ENCODE measurements at places on chromosomes 1 and 21.

GRCh38 chr1:233268389-233269022 lies 27.0 kb downstream of the PCNX2 start:
- peak; percentile 31 for DNase-seq

- DNase-seq: no peak
Measured at GRCh38 chr1:196381544-196381943, 226.7 kb downstream of the KCNT2 start.

GRCh38 chr1:12594966-12595756 lies 22.8 kb downstream of the DHRS3 start:
- DNase-seq: no peak

DNA sequence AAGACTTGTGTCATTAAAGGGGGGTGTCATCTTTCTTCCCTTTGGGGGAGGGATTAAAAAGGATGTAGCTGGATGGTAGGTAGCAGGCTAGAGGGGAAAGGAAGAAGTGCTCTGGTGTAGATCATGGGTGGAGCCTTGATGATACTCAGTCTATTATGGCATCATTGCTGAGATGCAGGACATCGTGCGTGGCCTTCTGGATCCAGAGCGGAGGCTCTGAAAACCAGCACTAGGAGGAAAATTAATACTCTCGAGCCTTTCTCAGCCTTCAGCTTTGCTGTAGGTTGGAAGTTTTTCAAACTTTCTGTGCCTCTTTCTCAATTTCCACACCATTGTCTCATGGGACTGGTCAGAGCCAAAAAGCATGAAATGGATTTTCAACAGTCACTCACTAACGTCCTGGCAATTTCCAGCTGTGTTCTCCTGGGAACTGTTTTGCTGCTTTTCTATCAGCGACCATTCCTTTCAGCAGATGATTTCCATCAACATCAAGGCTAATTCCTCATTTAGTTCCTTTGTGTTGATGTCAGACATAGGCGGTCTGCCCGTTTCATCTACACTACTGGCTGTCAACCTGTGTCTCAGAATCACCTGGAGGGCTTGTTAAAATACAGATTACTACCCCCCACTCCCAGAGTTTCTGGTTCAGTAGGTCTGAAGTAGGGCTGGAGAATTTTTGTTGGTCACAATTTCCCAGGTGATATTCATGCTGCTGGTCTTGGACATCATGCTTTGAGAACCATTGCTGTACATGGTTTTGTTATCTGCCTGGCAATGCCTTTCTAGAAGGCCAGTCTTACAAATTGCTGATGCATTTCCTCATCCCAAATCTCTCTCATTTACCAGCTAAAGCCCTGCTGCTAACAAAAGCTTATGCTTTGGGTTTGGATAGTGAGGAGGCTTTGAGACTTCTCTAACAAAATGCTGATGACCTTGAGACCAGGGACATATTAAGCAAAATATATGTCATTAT lies 7.7 kb downstream of the CACNA1E start:
- no peak for DNase-seq

GRCh38 chr1:4060850-4061249 lies 160.8 kb upstream of the C1orf174 start:
- DNase-seq: no peak

DNA sequence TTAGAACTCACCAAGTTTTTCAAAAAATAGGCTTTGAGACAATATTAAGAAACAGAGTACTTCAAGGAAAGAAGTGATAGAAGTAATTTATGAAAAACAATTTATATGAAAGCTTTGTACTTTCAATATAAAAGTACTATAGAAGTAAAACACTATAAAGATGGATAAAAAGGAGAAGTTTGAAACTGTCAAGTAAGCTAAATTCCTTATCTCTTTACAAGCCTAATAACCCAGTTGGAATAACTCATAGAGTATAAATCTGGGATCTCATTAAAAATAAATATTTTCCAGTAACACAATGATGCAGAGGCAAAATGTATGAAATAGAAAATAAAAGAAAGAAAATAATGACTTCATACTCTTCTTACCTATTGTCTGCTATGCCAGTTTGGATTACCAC lies 232.5 kb downstream of the PDE4B start:
- DNase-seq: no peak

DNA sequence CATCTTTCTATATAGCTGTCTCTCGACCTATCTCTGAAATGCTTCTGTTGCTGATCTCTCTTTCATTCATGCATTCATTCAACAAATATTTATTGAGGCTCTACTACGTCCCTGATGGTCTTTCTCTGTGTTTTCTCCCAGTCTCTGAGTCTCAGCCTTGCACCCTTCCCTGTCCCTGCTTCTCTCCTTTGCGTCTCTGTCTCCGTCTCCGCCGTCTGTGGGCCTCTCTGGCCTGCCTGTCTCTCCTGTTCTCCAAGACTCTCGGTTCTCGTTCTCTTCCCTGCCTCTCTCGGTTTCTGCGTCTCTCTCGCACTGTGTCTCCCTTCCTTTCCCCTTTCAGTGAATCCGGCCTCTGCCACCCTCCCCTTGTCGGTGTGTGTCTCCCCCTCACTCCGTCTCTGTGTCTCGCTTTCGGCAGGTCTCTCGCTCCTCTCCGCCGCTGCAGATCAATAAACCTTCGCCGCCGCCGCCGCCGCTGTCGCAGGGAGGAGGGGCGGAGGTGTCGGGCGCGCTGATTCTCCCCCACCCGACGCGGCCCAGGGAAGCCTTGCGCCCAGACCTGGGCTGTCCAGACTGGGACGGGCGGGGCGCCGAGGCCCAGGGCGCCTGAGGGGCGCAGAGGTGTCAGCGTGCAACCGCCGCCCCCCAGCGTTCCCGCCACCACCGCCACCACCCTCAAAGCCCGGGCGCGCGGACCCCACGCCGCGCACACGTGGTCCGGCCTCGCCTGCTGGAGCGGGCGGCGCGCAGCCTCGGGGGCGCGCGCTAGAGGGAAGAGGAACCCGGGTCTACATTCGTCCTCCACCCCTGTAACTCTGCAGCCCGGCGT lies 3.0 kb downstream of the EFNA3 start:
- DNase-seq: no peak
